Substantia nigra (tissue), 51 donors: ENCODE measurements at places on chromosomes 13 and 19.

DNA sequence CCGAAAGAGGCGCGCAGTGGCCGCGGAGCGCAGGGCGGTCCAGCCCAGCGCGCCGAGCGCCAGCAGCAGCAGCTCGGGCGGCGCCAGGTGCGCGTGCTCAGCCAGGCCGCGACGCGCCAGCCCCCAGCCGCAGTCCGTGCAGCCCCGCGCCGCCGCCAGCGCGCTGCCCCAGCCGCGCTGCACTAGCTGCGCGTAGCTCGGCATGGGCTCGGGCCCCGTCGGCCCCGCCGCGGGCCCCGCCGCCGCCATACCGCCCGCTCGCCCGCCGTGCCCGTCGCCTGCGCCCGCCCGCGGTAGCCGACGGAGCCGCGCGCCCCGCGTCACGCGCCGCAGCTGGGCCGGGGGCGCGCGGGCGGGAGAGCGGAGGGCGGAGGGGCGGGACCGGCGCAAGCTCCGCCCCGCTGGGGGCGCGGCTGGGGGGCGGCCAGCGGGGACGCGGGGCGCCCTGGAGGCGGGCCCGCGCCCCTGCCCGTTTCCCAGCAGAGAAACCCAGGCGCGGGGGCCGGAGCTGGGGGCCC is at the start of gene CERS1:
Gene CERS1, minus strand, starts transcription at position 335 of the 518 bp plus-strand sequence. Its CDS starts 86 bp downstream, at position 249.
- peak; percentile 32 for DNase-seq

DNA sequence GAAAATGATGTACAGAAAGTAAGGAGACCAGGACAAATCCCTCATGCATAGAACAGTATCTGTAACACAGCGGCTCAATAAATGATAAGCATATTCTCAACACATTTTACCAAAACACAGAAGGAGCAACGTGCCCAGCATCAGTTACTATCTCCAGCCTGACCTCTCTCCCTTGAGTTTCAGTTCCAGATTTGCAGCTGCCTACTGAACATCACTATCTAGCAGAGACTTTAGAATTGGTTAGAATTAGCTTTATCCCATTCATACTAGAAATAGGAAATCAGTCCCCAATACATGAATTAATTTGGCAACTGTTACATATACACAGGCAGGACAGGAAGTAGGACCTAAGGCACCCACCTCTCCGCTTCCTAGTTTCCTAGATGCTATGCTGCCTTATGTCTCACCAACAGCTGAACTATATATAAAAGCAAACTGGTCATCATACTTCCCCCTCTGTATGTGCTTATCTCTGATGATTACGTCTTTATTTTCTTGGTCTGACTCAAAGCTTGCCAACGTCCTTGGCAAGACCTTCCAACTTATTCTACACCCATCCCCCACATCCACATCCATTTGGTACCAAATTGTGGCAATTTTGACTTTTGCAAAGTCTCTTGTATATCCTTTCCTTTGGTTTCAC is 61.1 kb downstream of the SACS start:
- DNase-seq: no peak

GRCh38 chr13:51770681-51771417 is 33.1 kb downstream of the DHRS12 start:
- DNase-seq: no peak

GRCh38 chr13:99916366-99917103 is 55.0 kb downstream of the ZIC5 start:
- DNase-seq: no peak

DNA sequence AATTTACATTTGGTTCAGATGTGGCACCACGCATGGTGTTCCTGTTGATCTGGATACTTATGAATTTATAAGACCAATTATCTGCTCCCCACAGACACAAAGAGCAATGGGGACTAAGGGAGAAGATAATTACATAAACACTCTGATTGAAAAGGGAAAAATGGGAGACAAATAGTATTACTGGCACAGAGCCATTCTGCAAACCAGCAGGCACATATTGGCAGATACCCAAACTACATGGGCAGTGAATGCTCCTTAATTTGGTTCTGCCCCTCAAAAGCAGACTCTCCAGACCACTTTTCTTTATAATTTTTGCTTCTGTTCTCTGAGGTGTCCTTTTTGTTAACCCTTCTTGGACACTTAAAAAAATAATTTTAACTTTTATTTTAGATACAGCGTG is 1674.2 kb downstream of the PCDH9 start:
- DNase-seq: no peak
